ENCODE measurements at places on chromosomes 12 and 14.

GRCh38 chr12:115946867-115947695, 330.4 kb downstream of the MED13L start:
- H3K36me3 ChIP-seq, result no peaks in the 10 kb centered on the region
- no peaks in the 10 kb centered on the region for H3K27me3 ChIP-seq
- H3K27ac ChIP-seq, result no peak overlapping the region
- no peak overlapping the region for H3K4me3 ChIP-seq
- no peak for DNase-seq

- no peak overlapping the region for H3K4me3 ChIP-seq
- H3K4me1 ChIP-seq, result no peaks in the 10 kb centered on the region
- no peak overlapping the region for H3K27ac ChIP-seq
- no peaks in the 10 kb centered on the region for H3K27me3 ChIP-seq
- no peaks in the 10 kb centered on the region for H3K36me3 ChIP-seq
- no peak for DNase-seq
These were observed 95.1 kb downstream of the CAND1 start for GRCh38 chr12:67364228-67364627.

- H3K4me3 ChIP-seq, result no peak overlapping the region
- H3K36me3 ChIP-seq, result no peaks in the 10 kb centered on the region
- no peaks in the 10 kb centered on the region for H3K27me3 ChIP-seq
- no peak overlapping the region for H3K27ac ChIP-seq
These were observed 23.0 kb upstream of the TTC7B start for GRCh38 chr14:90839024-90839888.

- no peak for DNase-seq
- no peaks in the 10 kb centered on the region for H3K27me3 ChIP-seq
- no peak overlapping the region for H3K27ac ChIP-seq
- no peaks in the 10 kb centered on the region for H3K36me3 ChIP-seq
- no peaks in the 10 kb centered on the region for H3K4me1 ChIP-seq
These were observed 59.3 kb upstream of the FAM222A start for GRCh38 chr12:109654357-109654756.
